NCI-H1105 treated with DMSO at 0.1 percent for 48 hours (cell line): ENCODE measurements at places on chromosomes 3 and 15.

DNA sequence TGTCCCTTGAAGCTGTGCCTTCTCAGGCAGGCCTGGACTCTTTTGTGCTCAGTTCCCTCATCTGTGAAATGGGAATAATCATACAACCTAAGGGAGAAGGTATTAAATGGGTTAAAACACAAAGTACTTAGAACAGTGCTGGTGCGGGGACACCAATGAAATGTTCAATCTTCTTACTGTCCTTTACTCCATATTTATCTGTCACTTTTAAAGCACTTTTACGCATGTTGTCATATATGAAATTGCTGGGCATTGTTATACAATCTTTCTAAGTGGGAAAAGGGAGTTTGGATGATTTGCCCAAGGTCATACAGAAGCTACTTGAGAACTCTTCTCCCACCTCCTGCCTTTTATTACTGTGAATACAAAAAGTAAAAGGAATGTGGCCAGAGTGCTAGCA lies 87.8 kb upstream of the PSMD6 start:
- no peak for DNase-seq

GRCh38 chr3:51932471-51933370 lies 9.0 kb downstream of the RRP9 start:
- no peak for DNase-seq

DNA sequence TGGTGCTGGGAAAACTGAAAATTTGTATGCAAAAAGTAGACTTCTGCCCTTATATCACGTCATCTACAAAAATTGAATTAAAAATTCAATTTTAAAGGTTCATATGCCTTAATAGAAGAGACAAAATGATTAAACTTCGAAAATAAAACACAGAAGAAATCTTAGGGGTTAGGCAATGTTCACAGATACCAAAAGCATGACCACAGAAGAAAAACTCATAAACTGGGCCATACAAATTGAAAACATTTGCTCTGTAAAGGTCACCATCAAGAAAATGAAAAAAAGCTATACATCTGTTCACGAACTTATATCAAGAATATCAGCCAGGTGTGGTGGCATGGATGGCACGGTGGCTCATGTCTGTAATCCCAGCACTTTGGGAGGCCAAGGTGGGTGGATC lies 245.1 kb downstream of the PCCB start:
- DNase-seq = no peak

DNA sequence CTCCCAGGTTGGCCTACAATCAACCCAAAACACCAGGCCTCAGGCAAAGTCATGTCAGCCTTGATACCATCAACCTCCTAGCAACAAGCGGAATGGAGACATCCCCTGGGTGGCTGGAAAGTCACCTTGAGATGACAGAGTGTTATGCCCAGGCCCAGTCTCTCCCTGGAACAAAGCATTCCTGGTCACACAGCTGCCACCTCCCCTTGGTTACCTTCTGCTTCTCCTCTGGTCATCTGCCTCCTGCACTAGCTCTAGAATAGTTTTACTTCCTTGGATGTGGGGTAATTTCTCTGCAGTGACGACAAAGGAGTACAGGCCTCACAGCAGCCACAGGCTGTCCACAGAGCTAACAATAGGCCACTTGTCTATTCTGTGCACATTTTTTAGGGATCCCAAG lies 114.9 kb downstream of the RFTN1 start:
- DNase-seq = no peak

DNA sequence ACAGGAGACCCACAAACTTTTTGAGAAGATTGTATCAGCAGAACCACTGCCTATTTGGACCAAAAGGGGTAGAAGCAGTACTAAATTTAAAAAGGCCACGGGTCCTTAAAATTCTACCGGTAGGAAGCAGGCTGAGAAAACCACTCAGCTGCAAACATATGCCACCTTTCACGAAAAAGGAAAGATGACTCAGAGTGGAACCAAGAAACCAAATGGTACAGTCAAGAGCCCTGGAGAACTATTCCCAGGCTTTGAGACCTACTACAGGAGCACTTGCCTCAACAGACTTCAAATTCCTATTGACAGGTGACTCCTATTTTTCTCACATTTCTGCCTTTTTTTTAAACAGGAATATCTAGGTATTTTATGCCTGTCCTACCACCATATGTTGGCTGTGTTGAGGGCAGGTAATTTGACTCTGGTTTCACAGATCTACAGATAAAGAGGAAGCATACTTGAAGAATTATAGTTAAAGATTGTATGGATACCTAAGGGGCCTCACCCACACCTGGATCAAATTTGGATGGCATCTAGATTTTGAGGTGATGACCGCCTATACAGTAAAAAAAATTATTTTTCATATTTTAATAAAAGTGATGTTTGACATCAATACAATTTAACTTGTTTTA lies 10.1 kb downstream of the GOLIM4 start:
- DNase-seq = no peak
